ENCODE measurements at places on chromosomes 1 and 21.
A peak's percentile ranks its signal among the peaks of the same experiment; 100 is the strongest.

GRCh38 chr1:190344454-190344853 is 133.2 kb downstream of the BRINP3 start:
- DNase-seq = no peak

- no peak for DNase-seq
Measured at GRCh38 chr1:231397886-231398671, 24.0 kb downstream of the EGLN1 start.

DNA sequence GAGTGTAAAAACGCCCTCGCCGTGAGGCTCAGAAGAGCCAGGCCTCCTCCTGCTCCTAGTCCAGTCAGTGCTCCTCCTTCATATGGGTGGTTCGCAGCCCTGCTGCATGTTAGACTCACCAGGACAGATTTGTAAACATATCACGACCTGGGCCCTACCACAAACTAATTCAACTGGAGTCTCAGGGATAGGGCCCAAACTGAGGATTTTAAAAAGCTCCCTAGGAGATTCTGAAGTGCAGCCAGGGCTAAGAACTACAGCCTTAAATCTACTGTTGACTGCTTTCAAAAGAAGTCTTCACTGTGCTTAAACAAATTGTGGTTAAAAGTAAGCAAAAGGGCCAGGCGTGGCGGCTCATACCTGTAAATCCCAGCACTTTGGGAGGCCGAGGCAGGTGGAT is 57.0 kb downstream of the CAMTA1 start:
- DNase-seq = no peak

- no peak for DNase-seq
Measured at GRCh38 chr1:27074175-27074780, 61.6 kb upstream of the TENT5B start.

- no peak for DNase-seq
Measured at GRCh38 chr1:59218521-59219236, 78.2 kb upstream of the FGGY start.

DNA sequence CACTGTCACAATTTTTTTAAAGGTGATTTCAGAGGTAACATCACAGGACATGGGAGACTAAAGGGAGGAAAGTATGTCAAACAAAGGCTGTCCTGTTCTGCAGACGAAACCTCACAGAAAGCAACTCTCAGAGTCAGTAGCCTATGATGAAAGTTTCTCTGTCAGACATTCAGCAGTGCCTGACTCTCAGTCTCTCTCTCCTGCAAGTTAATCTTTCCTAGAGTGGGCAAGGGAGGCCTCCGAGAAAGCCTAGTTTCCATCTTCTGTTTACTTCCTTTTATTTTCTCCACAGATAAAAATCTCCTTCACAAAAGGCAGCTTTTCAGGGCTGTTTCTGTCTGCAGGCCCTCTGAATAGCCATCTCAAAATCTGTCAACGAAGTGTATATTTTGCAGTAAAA is 24.9 kb upstream of the FMO2 start:
- DNase-seq = no peak

- no peak for DNase-seq
Measured at GRCh38 chr1:205004351-205004750, 38.7 kb upstream of the CNTN2 start.

GRCh38 chr1:73868810-73869336 is 329.1 kb downstream of the LRRIQ3 start:
- peak; percentile 26 for DNase-seq

- DNase-seq = no peak
Measured at GRCh38 chr1:235008239-235008638, 120.4 kb downstream of the TOMM20 start.

DNA sequence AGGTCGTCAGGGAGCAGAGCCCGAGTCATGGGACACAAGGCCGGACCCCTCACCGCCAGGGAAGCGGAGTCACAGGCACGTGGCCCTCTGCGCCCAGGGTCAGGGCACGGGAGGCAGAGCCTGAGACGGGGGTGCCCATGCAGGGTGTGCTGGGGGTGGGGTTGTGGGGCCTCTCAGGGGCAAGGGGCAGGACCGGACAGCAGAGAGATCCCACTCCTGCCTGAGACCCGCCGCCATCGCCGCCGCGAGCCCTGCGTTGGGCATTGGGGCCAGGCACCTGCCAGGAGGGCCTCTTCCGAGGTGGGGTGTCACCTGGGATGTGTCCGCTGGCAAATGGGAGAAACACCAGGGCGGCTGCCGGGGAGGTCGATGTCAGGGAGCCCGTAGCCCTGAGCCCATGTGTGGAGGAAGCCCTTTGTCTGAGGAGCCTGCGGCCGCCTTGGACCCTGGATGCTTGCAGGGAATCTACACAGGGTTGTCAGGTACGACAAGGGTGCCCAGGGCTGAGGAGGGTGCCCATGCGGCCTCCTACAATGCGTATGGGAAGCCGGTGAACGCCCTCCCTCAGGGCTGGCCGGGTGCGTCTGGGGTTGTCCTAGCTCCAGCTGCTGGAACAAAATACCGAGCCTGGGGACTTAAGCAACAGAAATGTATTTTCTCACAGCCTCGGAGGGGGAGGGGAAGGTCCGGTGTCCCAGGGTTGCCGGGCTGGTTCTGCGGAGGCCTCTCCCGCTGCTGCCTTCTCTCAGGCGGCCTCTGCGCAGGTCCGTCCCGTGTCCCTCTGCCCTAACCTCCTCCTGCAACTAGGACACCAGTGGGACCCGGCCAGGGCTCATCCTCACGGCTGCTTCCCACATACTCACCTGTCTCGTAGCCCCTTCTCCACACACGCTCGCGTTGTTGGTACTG is 16.4 kb upstream of the C1orf159 start:
- DNase-seq = no peak

All from NCI-H526 treated with DMSO at 0.1 percent for 48 hours (cell line).